HCEC 1CT (cell line): ENCODE measurements at places on chromosomes 1 and 21.
A peak's percentile ranks its signal among the peaks of the same experiment; 100 is the strongest.

DNA sequence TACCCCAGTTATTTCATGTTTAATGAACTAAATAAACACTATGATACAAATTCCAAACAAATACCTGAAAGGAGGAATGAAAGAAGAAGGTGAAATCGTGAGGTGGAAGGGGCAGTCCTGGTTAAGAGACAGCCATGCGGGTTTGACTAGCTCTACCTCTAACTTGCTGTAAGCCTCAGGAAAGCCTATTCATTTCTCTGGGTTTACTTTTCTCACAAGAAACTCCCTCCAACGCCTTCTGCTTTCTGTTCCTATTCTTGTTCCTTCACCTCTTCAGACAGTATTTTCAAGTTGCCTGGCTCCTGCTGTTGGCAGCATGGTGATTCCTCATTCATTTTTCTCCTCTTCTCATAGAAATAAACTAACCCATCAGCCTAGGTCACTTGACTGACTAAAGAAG lies 92.4 kb downstream of the NTPCR start:
- DNase-seq: no peak

DNA sequence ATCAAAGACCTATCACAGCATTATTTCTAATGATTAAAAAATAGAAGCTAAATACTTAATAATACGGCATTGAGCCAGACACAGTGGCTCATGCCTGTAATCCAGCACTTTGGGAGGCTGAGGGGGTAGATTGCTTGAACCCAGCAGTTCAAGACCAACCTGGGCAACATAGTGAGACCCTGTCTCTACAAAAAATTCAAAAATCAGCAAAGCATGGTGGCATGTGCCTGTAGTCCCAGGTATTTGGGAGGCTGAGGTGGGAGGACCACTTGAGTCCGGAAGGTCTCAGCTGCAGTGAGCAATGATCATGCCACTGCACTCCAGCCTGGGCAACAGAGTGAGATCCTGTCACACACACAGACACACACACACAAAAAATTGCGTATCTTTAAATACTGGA lies 10.7 kb downstream of the TAF13 start:
- DNase-seq: no peak

DNA sequence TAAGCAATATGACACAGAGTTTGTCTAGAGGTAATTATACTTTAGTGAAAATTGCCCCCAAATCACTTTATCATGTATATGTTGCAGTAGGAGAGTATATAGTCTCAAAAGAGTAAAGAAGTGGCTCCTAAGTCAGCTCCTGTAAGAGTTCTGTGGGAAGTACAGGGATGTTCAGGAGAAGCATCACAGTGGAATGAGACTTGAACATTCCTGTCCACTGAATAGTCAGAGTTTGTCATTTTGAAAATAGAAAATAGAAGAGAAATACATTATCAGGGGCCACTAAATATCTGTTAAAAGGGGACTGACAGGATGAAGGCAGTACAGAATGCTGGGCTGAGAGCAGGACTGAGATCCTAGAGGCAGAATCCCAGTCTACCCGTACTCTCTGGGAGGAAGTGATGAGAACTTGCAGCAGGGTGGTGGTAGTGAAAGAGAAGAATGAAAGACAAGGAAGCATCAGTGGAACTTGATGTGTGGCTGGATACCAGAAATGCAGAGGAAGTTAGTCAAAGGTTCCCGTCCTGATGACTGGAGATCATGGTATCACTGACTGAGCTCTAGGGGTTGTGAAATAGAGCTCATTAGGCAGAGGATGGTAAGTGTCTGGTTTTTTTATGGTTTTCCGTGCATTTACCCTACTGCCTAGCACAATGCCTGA lies 153.4 kb downstream of the FMN2 start:
- peak; percentile 95 for DNase-seq

DNA sequence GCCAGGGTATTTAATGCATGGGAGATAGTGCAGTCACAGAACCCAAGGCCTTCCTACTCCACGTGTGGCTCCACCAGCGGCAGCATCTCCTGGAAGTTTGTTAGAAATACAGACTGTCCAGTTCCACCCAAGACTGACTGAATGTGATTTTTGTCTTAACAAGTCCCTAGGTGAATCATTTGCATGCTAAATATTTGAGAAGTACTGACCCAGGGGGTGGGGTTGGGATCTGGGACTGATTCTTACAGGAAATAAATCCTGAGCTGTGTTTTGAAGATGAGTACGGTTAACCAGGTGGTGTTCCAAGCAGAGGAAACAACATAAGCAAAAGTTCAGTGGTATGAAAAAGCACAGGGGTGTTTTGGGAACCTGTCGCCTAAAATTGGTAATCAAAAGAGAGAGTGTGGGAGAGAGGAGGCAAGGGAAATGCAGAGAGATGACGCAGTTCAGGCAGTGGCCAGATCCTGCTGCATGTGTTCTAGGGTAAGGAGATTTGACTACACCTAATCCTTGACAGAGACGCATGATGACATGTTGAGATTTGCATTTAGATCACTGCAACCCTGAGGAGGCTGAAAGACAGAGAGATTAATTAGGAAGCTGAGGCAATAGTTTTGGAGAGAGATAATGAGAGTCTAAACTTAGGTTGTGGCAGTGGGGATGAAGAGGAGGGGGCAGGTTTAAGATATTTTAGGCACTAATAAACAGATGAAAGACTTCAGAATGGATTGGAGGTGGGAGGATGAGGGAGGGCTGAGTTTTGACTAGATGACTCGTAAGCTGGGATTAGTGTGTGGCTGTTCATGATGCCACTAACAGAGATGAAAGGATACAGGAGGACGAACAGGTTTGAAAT lies 3.7 kb upstream of the ZNF326 start:
- peak; percentile 27 for DNase-seq

DNA sequence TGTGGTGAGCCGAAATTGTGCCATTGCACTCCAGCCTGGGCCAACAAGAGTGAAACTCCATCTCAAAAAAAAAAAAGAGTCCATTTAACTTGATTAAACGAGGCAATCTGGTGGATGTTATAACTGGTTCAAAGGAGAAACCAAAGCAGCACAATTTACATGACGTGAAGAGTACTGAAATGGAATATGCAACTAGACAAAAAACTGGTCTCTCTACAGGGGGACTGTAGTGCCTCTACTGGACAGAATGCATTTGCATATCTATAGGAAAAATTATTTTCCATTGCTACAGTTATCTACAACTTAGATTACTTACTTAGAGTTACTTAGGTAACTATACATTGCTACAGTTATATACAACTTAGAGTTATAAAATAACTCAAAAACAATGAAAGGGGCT lies 2.7 kb upstream of the CAPN2 start:
- DNase-seq: peak; percentile 71

GRCh38 chr21:22395965-22396364 lies 1397.8 kb downstream of the NCAM2 start:
- no peak for DNase-seq

DNA sequence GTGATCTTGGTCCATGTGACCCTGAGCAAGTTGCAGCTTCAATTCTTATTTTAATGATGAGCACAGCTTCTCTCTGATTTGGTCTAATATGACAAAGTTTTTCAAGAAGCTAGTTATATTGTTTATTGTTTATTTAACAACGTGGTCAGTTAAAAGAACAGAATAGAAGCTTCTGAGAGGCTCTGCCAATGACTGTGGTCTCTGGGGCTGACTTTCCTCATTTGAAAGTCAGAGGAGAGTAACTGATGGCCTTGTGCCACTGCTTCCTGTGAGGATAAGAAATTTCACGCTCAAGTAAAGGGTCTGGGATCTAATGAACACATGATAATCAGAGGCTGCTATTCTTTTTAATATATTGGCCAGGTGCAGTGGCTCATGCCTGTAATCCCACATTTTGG lies 7.3 kb downstream of the HHIPL2 start:
- no peak for DNase-seq

GRCh38 chr1:14642712-14643111 lies 44.2 kb downstream of the KAZN start:
- DNase-seq: no peak

- no peak for DNase-seq
These were observed 3.4 kb upstream of the MPC2 start for GRCh38 chr1:167940264-167940663.

GRCh38 chr1:216190438-216190837 lies 232.8 kb downstream of the USH2A start:
- DNase-seq: no peak

GRCh38 chr1:2415337-2415736 lies 3.0 kb upstream of the PEX10 start:
- DNase-seq: no peak

DNA sequence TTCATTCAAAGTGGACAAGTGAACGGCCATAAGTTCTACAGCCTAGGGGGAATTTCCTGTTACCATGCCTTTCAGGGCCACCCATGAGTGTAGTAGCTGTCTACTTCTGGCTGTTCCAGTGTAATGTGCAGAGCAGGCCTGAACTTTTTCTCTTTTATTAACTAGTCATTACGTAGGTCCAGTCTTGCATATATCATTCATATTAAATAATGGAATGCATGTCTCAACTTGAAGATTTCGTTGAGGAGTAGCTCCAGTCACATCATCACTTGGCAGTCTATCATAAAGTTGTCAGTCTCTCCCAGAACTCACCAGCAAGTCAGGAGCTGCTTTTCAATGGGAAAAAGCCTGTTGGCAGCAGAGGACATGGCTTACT lies 12.0 kb upstream of the GIPC2 start:
- no peak for DNase-seq

DNA sequence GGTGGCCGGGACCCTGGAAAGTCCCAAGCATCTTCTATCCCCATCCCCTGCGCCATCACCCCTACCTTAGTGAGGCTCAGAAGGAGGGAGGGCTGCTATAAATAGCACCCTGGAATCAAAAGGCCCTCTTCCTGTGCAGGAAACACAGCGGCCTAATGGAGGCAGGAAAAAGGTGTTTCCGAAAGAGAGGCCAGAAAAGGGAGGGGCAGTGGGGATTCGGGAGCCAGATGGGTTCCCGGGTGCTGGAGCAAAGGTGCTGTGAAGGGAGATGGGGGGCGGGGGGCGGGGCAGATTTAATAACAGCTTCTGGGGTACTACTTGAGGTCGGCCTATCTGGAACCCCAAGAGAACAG lies 16.6 kb downstream of the NAV1 start:
- no peak for DNase-seq

DNA sequence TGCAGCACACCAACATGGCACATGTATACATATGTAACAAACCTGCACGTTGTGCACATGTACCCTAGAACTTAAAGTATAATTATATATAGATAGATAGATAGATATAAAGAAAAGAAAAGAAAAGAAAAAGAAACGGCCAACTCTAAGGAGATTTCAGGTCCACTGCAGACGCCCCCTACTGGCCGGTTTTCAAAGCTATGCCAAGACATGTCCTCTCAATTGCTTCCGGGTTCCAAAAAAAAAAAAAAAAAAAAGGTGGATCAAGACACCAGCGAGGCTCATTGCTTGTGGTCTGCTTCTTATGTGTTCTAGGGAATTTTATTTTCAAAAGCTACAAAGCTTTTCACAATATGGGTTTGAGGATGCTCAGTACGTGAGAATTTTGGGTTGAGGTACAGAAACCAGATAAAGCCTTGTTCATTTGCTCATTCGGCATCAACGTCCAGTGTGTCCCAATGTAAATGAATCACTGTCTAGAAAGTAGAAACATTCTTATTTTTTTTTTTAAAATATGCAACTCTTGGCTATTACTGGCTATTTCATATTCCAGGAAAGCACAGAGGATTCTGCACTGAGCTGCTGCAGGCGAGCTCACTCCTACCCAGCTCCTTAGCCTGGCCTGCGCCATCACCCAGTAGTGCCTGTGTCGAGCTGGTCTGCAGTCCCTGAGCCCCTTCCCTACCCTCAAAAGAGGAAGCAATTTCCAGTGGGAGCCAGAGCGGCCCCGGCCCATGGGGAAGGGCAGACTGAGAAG lies 643.0 kb downstream of the KIF26B start:
- DNase-seq: no peak

- no peak for DNase-seq
These were observed 216.7 kb downstream of the TRABD2B start for GRCh38 chr1:47780469-47780995.

DNA sequence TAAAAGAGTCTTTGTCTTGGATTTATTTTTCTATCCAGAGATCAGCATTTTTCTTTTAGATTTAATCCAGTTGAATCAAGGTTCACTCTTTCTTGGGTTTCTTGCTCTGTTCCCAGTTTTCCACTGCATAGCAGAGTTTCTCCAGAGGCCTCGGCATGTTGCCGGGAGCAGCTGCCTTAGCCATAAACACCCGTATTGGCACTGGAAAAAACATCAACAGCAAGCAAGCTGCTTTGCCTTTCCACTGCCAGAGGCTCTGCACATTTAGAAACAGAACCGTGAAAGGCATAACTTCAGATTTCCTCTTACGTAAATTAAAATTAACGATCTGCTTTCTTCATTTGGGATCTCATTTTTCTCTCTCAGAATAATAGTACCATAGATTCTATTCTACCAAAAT lies 181.8 kb upstream of the L1TD1 start:
- no peak for DNase-seq

GRCh38 chr1:116420417-116421200 lies 47.6 kb downstream of the ATP1A1 start:
- DNase-seq: no peak

DNA sequence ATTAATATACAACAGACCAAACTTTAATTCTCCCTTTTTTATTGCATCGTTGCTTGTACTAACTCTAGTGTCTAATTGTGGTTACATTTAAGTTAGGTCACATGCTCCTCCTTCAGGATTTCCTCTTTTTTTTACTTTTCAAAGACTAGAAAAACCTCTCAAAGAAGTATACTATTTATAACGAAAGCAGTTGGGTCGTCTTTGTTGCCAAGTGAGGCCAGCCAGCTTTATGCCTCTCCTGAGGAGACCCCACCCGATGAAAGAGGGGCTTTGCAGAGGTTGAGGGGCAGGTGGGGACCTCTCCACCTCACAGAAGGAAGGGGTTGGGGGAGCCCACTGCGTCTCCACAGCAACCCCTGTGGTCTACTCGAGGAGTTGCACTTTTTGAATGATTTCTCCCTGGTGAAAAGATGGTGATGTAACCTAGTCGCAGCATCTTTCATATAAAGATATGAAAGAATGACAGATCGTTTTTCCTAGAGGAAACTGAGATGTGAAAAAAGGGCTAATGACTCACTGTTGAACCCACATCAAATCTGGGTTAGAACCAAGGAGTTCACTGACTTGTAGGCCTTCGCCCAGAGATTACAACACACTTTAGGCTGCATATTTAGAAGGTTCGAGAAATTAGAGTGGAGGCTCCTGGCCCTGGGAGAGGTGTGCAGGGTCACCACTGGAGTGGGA lies 6.4 kb downstream of the TGFB2 start:
- DNase-seq: peak; percentile 72

GRCh38 chr21:21921410-21922232 lies 923.4 kb downstream of the NCAM2 start:
- DNase-seq: no peak

DNA sequence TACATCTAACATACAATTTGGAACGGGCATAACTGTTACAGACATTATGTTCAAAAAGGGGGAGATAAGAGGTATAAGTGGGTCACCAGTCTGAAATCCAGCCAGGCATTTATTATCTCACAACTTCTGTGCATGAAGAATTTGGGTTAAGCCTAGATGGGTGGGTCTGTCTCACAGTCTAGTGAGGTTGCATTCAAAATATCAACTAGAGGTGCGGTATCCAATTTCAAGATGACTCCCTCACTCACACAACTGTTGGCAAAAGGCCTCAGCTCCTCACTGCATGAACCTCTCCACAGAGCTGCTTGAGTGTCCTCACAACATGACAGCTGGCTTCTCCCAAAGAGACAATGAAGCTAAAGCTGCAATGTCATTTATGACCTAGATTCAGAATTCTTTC lies 4.7 kb downstream of the AUNIP start:
- DNase-seq: no peak

- peak; percentile 38 for DNase-seq
These were observed 26.4 kb downstream of the MYOM3 start for GRCh38 chr1:24085546-24085945.
